ENCODE measurements at places on chromosomes 2 and 18.

- no peak for ATAC-seq
Observed at GRCh38 chr18:74896390-74896991, 298.8 kb downstream of the ZNF407 start.

DNA sequence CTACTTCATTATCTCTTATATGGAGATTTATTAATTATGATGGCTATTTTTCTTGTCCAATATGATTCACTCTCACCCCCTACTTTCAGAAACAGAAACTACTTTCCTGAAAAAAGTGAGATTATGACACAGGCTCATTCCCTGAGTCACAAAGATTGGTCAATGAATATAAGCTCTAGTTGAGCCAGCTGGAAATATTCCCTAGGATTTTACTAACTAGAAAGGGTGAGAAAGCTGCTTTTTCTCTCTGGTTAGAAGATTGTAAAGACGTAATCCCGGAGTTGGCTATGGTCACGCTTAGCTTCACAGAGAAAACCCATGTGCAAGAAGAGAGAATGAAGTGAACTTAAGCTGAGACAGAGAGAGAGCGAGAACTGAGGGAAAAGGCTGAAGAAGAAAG, 223.7 kb upstream of the SMAD7 start:
- peak; percentile 80 for ATAC-seq

- no peak for ATAC-seq
Observed at GRCh38 chr2:239523954-239524330, 123.1 kb upstream of the HDAC4 start.

DNA sequence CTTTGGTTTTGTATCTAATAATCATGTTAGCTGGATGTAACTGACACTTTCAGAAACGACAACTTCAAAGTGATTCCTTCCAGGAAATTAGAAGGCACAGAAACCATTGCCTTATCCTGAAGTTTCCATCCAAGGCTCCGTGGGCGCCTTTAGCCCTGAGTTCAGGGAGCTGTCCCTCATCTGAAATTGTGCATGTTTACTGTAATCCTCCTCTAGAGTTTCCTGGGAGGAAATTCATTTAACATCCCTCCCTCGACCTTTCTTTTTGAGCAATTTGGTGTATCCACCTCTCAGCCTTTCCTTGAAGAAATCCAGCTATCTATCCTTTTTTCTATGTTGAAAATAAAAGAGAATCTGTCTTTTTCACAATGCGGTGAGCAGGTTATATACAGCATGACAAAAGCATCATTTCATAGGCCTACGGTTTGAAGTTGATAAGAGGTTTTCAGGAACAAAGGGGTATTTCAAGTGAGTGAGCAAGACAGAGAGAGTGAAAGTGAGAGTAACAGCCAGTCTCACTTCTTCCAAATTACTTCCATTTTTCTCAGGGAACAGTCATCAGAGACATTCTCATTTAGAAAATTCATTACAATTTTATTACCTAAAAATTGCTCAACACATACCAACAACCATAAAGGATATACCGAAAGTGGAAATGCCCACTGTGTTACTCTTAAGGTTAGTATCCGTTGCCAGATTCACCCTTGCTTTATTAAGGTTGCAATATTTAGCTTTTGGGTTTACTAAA, 167.3 kb downstream of the MREG start:
- peak; percentile 21 for ATAC-seq

GRCh38 chr2:190718652-190719526, 70.0 kb downstream of the NAB1 start:
- ATAC-seq, result peak; percentile 66

- ATAC-seq, result peak; percentile 80
Observed at GRCh38 chr2:216775043-216775453, 79.7 kb upstream of the IGFBP5 start.

DNA sequence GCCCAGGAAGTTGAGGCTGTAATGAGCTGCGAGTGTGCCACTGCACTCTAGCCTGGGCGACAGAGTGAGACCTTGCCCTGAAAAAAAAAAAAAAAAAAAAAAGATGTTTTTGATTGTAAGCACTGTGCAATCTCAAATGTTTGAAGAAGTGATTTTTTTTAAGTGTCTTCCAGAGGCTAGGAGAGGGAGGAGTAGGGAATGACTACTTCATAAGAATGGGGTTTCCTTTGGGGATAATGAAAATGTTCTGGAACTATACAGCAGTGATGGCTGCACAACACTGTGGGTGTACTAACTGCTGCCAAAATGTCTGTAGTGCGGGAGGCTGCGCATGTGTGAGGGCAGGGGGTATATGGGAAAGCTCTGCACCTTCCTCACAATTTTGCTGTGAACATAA, 83.7 kb downstream of the MCFD2 start:
- no peak for ATAC-seq

- ATAC-seq, result no peak
Observed at GRCh38 chr2:30408961-30409387, 38.1 kb upstream of the LCLAT1 start.

- no peak for ATAC-seq
Observed at GRCh38 chr2:233602076-233602475, 15.4 kb upstream of the UGT1A8 start.

DNA sequence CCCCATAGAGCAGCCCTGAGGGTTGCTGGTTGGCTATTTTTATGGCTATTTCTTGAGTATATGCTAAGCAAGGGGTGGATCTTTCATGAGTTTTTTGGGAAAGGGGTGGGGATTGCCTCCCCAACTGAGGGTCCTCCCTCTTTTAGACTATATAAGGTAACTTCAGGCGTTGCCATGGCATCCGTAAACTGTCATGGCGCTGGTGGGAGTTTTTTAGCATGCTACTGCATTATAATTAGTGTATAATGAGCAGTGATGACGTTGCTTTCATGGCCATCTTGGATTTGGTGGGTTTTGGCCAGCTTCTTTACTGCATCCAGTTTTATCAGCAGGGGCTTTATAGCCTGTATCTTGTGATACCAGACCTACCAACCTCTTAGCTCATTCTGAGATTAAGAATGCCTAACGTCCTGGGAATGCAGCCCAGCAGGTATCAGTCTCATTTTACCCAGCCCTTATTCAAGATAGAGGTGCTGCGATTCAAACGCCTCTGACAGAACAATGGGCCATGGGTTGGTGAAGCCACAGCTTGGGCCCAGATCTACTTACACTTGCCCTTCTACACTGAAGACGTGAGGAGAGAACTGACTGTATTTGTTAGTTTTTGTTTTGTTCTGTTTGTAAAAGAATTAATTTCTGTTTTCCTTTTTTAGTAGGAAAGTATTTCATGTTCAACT, 53.8 kb upstream of the TMEM163 start:
- no peak for ATAC-seq

DNA sequence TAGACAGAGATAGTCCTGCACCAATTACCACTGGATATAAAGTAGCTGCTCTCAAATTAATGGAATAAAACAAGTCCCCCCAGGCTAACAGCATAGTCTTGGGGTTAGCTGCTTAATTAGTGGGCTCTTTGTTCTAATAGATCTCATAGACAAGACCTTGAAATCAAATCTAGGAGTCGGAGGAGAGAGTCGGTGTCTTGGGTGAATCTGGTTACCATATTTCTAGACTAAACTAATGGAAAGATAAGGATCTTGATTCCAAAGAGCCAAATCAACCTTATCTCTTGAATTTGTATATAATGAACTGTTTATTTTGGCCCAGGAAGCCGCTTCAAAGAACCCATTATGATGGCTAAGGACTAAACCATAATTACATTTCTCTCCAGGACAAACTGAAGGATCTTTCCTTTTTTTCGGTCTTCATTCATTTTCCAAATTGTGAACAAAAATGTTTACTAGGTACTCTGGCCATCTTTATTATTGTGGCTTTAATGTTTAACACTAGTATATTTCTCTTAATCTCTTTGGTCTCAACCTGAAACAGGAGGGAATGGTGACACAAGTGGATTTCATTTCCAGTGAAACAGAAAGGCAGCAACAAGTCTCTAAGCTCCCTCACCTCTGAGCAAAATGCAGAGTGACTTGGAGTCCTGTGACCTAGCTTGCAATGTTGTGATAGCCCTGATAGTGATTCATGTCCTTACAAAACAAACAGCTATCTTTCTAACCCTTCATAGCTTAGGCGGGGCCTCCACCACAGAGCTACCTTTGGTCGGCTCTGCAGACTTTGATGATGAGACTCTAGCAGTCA, 137.9 kb upstream of the PARD3B start:
- no peak for ATAC-seq

DNA sequence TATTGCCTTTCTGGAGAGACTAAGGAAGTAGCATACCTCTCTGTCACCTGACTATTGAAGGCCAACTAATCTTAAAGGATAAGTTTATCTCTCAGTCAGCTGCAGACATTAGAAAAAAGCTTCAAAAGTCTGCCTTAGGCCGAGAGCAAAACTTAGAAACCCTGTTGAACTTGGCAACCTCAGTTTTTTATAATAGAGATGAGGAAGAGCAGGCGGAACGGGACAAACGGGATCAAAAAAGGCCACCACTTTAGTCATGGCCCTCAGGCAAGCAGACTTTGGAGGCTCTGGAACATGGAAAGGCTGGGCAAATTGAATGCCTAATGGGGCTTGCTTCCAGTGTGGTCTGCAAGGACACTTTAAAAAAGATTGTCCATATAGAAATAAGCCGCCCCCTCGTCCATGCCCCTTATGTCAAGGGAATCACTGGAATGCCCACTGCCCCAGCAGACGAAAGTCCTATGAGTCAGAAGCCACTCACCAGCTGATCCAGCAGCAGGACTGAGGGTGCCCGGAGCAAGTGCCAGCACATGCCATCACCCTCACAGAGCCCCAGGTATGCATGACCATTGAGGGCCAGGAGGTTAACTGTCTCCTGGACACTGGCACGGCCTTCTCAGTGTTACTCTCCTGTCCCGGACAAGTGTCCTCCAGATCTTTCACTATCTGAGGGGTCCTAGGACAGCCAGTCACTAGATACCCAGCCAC, 61.5 kb upstream of the FAM98A start:
- no peak for ATAC-seq

DNA sequence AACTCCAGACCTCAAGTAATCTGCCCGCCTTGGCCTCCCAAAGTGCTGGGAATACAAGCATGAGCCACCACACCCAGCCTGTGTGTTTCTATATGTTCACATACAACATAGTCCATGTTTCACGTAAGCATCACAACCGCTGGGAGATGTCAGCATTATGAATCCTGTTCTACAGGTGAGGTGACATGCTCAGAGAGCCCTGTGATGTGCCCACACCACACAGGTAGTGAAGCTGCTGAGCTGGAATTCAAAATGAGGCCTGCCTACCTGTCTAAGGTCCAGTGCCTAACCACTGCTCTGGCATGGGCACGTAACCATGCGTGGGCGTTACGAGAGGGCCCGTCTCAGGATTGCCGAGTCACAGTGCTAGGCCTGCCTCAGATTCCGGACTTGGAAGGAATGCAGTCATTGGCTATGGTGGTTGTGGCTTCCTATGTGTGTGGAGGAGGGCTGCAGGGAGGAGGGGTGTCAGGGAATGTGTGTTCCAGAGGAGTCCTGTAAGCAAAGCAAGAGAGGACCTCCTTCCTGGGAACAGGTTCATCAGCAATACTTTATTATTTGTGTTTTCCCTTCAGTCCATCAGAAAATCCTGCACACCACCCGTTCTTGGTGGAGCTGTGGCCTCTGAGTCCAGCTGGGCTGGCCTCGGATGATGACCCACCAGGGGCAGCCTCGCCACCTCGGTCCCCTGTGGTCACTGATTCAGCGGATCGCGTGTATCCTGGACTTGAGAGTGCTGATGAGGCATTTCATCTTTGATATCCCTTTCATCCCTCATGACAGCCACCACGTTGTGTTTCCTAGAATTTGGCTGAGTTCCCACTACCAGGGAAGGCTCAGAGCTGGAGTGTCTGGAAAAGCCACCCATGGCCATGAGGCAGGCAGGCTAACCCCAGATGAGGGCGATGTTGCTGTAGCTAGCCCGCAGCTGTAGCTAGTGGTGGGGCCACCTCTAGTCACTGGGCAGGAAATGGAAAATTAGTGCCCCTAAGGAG, 31.1 kb downstream of the HK2 start:
- no peak for ATAC-seq

- ATAC-seq, result no peak
Observed at GRCh38 chr2:121454549-121455090, 76.1 kb upstream of the RNU4ATAC start.

GRCh38 chr2:105755895-105756294, 11.2 kb downstream of the NCK2 start:
- ATAC-seq, result no peak

- ATAC-seq, result no peak
Observed at GRCh38 chr2:113677330-113677729, 50.3 kb downstream of the RABL2A start.

- no peak for ATAC-seq
Observed at GRCh38 chr18:62098960-62099359, 87.9 kb downstream of the PIGN start.

- no peak for ATAC-seq
Observed at GRCh38 chr2:215361876-215362561, 50.2 kb downstream of the ATIC start.

DNA sequence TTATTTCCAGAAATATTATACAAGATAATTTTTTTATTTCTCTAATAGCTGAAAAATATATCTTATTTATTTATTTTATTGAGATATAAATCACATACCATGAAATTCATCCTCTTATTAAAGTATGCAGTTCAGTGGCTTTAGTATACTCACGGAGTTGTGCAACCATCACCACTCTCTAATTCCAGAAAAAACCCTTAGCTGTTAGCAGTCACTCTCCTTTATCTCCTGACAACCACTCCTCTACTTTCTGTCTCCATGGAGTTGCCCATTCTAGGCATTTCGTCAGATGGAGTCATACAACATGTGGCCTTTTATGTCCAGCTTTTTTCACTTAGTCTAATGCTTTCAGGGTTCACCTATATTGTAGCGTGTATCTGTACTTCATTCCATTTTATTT, 66.5 kb downstream of the TCF7L1 start:
- no peak for ATAC-seq

- ATAC-seq, result no peak
Observed at GRCh38 chr18:2939317-2939716, 73.6 kb downstream of the LPIN2 start.

DNA sequence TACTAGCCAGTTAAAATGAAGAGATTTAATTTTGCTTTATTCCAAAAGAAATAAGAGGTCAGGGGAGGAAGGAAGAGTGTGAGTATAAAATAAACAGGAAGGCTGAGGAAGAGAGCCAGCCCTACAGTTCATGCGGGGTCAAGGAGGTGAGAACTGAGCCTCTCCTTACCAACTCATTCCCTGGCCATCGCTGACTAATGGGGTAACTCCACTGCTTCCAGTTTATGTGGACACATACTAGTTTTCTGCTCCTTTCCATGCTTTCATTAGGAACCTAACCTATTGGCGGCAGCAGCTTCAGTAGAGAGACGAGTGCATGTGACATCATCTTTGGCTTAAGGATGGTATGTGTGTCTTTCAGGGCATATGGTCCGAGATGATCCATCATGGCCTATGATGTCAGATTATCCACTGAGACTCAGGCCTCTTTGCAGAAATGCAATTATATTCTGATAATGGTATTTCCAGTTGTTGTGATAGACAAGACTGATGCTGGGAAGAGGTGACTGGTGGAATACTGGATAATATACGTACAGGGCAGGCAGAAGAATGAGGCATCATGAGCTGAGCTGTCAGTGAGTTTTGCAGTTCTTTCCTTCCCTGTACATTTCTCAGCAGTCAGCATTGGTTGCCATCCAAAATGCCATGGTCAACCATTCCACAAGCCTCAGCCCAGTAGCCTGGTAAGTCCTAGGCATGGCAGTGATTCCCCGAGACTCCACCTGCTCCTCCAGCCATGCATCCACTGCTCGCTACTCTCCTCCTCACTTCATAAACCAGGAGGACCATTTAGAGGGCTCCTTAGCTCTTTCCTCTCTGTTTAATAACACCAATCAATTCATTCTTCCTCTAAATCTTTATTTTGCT, 184.6 kb upstream of the OSR1 start:
- ATAC-seq, result no peak

Data from gastroesophageal sphincter (tissue), 4 donors.